ENCODE measurements at places on chromosomes 2 and 18. TPM values are rescaled to one million over a fixed set of nuclear protein-coding genes. Genes with fewer than 3 reads are reported as not detected.

- no peak for DNase-seq
- no peak overlapping the region for H3K4me3 ChIP-seq
- no peaks in the 10 kb centered on the region for H3K27me3 ChIP-seq
- H3K27ac ChIP-seq = no peak overlapping the region
Measured at GRCh38 chr2:238483656-238484055, 56.9 kb downstream of the ASB1 start.

DNA sequence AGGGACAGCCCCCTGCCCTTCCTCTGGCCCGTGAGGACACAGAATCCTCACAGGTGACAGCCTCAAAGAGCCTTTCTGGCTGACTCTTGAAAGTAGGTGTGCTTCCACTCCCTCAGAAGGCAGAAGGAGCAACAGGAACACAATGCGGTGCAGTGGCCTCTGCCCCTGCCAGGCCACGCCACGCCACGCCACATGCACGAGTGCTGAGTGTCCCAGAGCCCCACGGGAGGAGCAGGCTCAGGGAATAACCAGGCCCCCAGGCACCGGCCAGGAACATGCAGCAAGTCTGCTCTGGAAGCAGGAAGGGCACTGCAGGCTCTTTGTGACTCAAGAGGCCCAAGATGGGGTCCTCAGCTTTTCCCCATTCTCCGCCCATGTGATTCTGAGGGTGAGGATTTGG lies 18.1 kb upstream of the CCDC74B start:
- H3K27me3 ChIP-seq = no peaks in the 10 kb centered on the region
- H3K4me3 ChIP-seq = no peak overlapping the region
- no peaks in the 10 kb centered on the region for H3K4me1 ChIP-seq
- DNase-seq = no peak

DNA sequence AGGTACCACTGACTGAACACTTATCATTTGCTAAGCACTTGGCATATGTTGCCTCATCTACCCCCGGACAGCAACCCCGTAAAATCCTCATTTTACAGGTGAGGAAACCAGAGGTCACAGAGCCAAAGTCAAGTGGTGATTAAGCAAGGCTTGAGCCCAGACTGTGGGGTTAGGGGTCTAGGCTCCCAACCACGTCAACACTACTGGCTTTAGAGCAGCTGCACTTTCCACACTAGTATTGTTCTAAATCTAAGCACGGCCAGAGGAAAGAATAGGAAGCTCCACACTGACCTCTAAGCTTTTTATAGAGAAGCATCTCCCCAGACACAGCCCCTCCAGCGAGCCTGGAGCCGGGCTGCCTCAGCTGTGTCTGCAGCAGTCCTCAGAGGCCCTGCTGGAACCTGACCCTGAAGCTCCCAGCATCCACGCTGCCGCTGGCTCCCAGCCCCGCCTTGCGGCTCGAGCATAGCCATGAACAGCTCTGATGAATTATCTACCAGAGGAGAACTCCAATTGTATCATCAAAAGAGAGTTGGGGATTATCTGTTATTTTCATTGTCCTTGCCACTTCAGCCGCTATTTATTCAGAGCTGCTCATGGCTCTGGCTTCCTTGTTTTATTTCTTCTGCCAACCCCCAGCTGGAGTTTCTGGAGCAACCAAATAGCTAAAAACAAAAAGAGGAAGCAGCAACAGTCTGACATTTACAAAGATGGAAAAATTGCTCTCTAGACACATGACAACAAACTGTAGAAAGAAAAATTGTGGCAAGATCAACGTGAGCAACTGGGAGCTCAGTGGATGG lies 62.2 kb upstream of the RTN4 start:
- H3K27ac ChIP-seq = no peak overlapping the region
- DNase-seq = no peak
- no peaks in the 10 kb centered on the region for H3K27me3 ChIP-seq
- peaks cover 6% of the 10 kb centered on the region for H3K36me3 ChIP-seq

DNA sequence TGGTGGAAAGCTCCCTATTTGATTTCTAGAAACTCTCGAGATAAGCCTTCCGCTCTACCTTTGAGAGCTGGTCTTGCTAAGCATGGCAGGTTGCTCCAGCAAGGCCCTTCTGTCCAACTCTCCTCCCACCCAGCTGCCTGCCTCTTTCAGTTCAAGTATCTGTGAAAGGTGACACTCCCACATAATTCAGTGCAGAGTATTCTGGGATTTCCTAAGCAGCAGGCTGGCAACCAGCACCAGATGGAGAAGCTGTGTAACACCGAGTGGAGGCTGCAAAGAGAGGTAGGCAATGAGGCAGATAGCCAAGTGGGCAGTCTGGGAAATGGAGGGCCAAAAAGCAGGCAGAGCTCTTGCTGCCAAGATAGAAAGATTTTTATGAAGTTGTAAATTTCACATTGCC lies 88.4 kb upstream of the CAVIN2 start:
- H3K36me3 ChIP-seq = no peaks in the 10 kb centered on the region
- no peak for DNase-seq
- no peaks in the 10 kb centered on the region for H3K4me1 ChIP-seq
- no peak overlapping the region for H3K4me3 ChIP-seq

GRCh38 chr2:214529514-214529913 lies 118.7 kb downstream of the VWC2L start:
- H3K27ac ChIP-seq = no peak overlapping the region
- H3K36me3 ChIP-seq = no peaks in the 10 kb centered on the region
- H3K4me1 ChIP-seq = peaks cover 14% of the 10 kb centered on the region
- no peaks in the 10 kb centered on the region for H3K27me3 ChIP-seq
- no peak overlapping the region for H3K4me3 ChIP-seq

GRCh38 chr2:69704446-69704845 lies 37.5 kb upstream of the ANXA4 start:
- no peak overlapping the region for H3K27ac ChIP-seq
- peaks cover under 1% of the 10 kb centered on the region for H3K27me3 ChIP-seq
- no peaks in the 10 kb centered on the region for H3K36me3 ChIP-seq
- H3K4me1 ChIP-seq = no peaks in the 10 kb centered on the region
- H3K4me3 ChIP-seq = no peak overlapping the region

ASB18 gene
- not detected for total RNA-seq

ST8SIA3 gene
- total RNA-seq = not detected

KCNS3 gene
- total RNA-seq = 3.5 TPM

COLEC11 gene
- total RNA-seq = not detected

GCG gene
- not detected for total RNA-seq

DNAH7 gene
- total RNA-seq = 2.5 TPM

INHA gene
- total RNA-seq = 0.80 TPM
